ENCODE measurements at places on chromosomes 2 and 18.
A peak's percentile ranks its signal among the peaks of the same experiment; 100 is the strongest.

GRCh38 chr2:2326068-2327040 lies 4.7 kb downstream of the MYT1L start:
- DNase-seq = peak; percentile 51

DNA sequence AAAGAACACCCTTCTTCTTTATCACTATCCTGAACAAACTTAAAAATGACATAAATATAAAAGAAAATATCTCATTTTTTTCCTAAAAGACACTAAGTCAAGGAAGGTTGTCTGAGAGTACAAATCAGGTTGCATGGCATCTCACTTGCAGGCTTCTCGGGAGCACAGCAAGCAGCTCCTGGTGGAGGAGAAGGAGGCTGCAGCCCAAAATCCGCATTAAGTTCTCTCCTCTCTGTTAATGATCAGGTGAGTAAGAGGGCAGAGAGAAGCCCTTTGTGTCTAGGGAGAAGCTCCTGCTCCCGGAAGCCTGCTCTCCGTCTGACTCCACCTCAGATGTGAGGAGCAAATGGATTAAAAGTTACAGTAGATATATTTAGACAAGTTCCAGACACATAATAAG lies 35.0 kb upstream of the DOK6 start:
- no peak for DNase-seq

DNA sequence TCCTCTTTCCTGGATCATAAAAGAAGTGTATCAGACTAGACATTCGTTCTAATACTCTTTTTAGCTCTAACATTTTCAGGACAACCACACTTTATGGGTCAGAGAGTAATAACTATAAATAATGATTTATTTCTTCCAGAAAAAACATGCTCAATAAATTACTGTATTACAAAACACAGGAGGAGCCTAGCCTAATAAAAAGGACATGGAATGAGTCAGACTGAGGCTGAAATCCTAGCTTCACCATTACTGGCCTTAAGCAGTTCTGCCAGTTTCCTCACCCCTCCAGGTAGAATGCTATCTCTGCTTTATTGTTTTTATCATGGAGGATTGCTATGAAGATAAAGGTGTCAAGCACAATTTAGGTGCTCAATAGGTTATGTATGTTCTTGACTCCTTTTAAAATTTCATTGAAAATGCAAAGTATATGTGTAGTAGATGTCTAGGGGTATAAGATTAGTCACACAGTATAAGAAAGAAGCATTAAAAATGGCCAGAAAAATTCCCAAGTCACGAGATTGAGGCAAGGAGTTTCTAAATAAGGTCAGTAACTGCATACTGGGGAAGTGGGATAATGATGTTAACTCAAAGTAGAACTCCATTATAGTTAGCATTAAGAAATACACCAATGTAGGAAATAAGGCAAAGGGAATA lies 105.5 kb upstream of the NEUROD1 start:
- no peak for DNase-seq

DNA sequence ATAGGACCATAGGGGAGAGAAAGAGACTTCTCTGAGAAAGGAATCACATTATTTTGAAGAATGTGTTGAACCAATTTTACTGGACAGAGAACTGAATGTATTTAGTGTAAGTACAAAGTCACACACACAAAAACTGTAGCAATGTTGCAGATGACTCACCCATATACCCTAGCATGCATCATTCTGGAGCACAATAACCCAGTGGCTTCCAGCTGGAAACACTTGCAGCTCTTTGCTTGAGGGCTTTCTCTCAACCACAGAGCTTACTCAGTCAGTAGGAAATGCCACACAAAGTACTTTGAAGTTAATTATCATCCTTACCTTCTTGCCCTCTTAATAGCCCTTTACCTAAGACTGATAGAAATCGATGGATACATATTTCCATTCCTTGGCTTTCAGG lies 760.0 kb upstream of the FSHR start:
- no peak for DNase-seq

DNA sequence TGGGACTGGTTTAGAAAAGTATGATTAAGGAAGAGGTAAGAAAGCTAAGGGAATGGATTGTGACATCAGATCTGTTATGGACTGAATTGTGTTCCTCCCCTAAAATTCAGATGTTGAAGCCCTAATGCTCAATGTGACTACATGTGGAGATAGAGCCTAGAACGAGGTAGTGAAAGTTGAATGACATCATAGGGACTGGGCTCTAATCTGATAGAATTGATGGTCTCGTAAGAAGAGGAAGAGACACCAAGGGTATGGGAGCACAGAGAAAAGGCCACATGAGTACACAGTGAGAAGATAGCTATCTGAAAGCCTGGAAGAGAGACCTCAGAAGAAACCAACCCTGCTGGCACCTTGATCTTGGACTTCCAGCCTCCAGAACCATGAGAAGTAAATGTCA lies 178.3 kb downstream of the TRIB2 start:
- DNase-seq = no peak

DNA sequence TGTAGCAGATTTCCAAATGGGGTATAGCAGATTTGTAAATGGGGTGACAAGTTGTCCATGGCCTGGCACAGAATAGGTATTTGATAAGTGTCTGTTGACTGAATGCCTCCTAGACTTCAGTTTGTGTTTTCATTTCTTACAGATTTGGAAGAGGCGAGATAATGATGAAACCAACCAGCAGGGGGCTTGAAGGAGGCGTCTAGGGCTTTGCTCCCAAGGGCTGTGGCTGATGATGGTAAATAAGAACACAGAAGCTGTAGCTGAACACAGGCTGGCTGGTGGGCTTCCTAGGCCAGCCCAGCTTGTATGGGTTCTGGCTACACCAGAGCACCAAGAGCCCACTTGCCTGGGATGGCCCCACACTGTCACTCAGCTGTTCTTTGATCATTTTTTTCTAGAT lies 19.4 kb downstream of the SFTPB start:
- no peak for DNase-seq

- no peak for DNase-seq
Observed at GRCh38 chr2:42931146-42931817, 138.9 kb upstream of the HAAO start.
